Thyroid gland (tissue), 4 donors: ENCODE measurements at places on chromosomes 11 and 22. TPM values are rescaled to one million over a fixed set of nuclear protein-coding genes. Genes with fewer than 3 reads are reported as not detected.

GRCh38 chr22:42279425-42280020 is 9.1 kb upstream of the TCF20 start:
- H3K27ac ChIP-seq, result no peak overlapping the region
- H3K27me3 ChIP-seq, result no peaks in the 10 kb centered on the region
- peaks cover 4% of the 10 kb centered on the region for H3K4me1 ChIP-seq
- no peaks in the 10 kb centered on the region for H3K36me3 ChIP-seq

- H3K27ac ChIP-seq, result no peak overlapping the region
- H3K4me1 ChIP-seq, result peaks cover 14% of the 10 kb centered on the region
- H3K36me3 ChIP-seq, result no peaks in the 10 kb centered on the region
- no peak for DNase-seq
- H3K27me3 ChIP-seq, result no peaks in the 10 kb centered on the region
Observed at GRCh38 chr11:88398791-88399570, 61.4 kb upstream of the CTSC start.

DNA sequence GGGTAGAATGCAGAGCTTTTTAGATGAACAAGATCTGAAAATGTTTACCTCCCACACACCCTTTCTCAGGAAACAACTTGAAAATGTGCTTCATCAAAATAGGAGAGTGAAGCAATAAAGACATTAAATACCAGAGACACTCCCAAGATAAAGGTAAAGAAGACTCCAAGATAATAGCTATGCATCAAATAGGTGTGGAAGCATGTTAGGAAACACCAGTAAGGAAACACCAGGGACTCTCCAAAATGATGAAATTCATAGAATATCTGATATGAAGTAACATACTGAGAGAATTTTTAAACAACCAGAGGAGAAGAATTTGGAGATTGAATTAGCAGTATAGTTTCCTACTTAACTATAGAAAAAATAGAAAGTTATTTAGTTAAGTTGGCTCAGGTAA is 57.0 kb downstream of the OR10A6 start:
- no peaks in the 10 kb centered on the region for H3K4me1 ChIP-seq
- no peak overlapping the region for H3K4me3 ChIP-seq
- no peaks in the 10 kb centered on the region for H3K36me3 ChIP-seq
- DNase-seq, result no peak
- H3K27me3 ChIP-seq, result no peaks in the 10 kb centered on the region

Gene DCDC1
- 4.4 TPM for total RNA-seq

- H3K27ac ChIP-seq, result no peak overlapping the region
- H3K36me3 ChIP-seq, result no peaks in the 10 kb centered on the region
- H3K4me3 ChIP-seq, result no peak overlapping the region
Observed at GRCh38 chr22:48651981-48652538, 1175.6 kb downstream of the BRD1 start.

Gene MFRP
- not detected for total RNA-seq

Gene MMP3
- 1.2 TPM for total RNA-seq

GRCh38 chr11:3050386-3051195 is 6.6 kb downstream of the CARS1 start:
- peaks cover 4% of the 10 kb centered on the region for H3K36me3 ChIP-seq
- H3K4me3 ChIP-seq, result no peak overlapping the region
- H3K27me3 ChIP-seq, result no peaks in the 10 kb centered on the region
- peaks cover 36% of the 10 kb centered on the region for H3K4me1 ChIP-seq
- no peak for DNase-seq

Gene MUC6
- total RNA-seq, result not detected

DNA sequence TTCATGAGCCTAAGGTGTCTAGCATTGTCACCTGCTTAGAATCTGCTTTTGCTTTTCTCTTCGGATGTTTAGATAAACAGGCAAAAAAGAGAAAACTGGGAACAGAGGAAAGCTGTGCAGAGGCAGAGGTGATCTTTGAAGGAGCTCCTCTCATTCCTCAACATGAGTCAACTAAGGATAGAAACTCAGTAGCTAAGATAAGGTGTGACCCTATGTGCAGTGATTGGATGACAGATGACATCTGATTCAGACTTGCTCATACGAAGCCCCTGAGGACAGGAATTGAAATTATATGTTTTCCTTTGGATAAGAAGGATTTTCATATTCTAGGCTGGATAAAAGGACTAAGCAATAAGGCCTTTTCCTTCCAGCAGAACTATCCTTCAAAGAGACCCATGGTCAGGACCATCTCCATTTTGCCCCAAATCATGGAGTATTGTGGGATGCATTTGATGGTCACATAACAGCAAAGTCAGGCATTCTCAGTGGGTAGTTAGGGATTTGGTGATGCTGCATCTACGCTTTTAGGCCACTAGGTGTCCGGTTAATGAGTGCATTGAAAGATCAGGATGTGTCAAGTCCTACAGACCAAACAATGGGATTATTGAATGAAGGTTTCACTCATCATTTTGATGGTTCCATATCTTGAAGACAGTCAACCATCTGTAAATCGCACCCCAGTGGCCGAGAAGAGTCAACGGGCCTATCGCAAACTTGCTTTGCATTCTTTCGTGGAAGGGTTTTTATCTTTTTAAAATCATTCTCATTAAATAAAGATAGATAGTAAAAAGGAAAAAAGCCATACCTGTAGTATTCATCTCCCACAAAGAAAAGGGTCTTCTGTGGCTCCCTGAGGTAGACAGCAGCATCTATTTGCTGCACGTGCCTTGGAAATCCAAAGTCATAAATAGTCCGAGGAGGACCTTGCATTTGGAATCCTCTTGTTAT is 32.2 kb downstream of the MMP20 start:
- H3K36me3 ChIP-seq, result no peaks in the 10 kb centered on the region
- H3K27ac ChIP-seq, result no peak overlapping the region
- no peak for DNase-seq
- H3K27me3 ChIP-seq, result no peaks in the 10 kb centered on the region
- H3K4me1 ChIP-seq, result no peaks in the 10 kb centered on the region

DNA sequence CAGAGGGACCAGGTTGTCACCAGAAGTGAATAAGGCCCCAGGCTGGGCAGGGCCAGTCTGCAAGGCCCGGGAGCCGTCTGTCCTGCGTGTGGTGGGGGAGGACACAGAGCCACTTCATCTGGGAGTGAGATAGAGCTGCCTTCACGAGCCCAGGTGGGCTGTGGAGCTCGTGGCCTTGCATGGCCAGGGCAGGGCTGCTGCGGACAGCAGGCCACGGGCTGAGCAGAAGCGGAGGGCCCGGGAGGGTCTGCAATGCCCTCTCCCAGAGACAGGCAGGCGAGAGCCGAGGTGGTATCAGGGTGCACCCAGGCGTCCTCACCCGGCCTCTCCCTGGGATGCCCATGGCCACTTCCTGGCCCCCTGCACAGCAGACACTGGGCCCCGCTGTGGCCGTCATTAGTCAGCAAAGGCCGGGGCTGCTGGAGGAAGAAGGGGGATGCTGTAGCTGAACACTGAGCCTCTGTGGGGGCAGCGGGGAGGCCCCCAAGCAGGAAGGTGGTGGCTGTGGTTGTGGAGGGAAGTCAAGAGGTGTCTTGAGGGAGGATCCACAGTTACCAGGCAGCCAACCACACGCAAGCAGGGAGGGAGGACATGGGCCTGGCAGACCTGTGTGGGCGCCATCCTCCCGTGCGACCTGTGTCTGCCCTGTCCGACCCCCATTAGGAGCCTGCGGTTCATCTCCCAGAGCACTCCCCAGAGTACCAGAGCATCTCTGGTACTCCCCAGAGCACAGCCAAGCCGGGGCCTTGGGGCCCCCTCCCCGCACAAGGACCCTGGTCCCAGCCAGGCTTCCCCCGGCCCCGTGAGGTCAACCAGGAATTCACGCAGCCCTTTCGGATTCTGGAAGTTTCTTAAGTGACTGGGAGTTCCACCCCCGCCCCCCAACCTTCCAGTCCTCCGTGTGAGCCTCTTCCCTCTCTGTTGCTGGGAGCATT is 1109.5 kb downstream of the BRD1 start:
- no peaks in the 10 kb centered on the region for H3K4me1 ChIP-seq
- no peaks in the 10 kb centered on the region for H3K27me3 ChIP-seq
- no peak for DNase-seq
- H3K36me3 ChIP-seq, result no peaks in the 10 kb centered on the region
- H3K4me3 ChIP-seq, result no peak overlapping the region

- H3K27ac ChIP-seq, result no peak overlapping the region
- no peaks in the 10 kb centered on the region for H3K36me3 ChIP-seq
- no peak overlapping the region for H3K4me3 ChIP-seq
- no peaks in the 10 kb centered on the region for H3K4me1 ChIP-seq
- no peak for DNase-seq
Observed at GRCh38 chr11:119664063-119664572, 64.9 kb downstream of the NECTIN1 start.

DNA sequence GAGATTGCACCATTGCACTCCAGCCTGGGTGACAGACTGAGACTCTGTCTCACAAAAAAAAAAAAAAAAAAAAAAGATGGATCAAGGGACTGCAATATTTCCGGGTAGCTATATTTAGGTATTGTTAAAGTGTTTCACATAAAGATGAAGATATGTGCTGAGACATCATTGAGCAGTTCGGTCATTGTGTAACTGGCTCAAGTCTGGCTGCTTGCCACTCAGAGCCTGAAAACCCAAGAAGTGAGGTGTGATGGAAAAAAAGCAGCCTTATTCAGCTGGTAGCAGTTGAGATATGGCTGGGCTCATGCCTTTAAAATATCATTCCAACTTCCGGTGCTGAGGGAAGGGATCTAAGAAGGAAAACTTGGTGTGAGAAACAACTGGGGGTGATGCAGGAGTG is 46.9 kb downstream of the LUZP2 start:
- H3K4me1 ChIP-seq, result no peaks in the 10 kb centered on the region
- H3K27me3 ChIP-seq, result no peaks in the 10 kb centered on the region
- H3K4me3 ChIP-seq, result no peak overlapping the region
- no peak for DNase-seq
- no peaks in the 10 kb centered on the region for H3K36me3 ChIP-seq

Gene MAFF
- total RNA-seq, result 30.1 TPM

- H3K4me3 ChIP-seq, result no peak overlapping the region
- no peaks in the 10 kb centered on the region for H3K36me3 ChIP-seq
- no peaks in the 10 kb centered on the region for H3K27me3 ChIP-seq
- no peaks in the 10 kb centered on the region for H3K4me1 ChIP-seq
- DNase-seq, result no peak
- no peak overlapping the region for H3K27ac ChIP-seq
Observed at GRCh38 chr11:22044126-22044525, 148.8 kb upstream of the ANO5 start.

- H3K4me3 ChIP-seq, result no peak overlapping the region
- no peaks in the 10 kb centered on the region for H3K36me3 ChIP-seq
- no peaks in the 10 kb centered on the region for H3K4me1 ChIP-seq
Observed at GRCh38 chr11:68970921-68971636, 9.7 kb downstream of the MRGPRD start.

- DNase-seq, result peak; percentile 90
- peak overlapping the region; percentile 87 for H3K27ac ChIP-seq
- H3K27me3 ChIP-seq, result no peaks in the 10 kb centered on the region
- peaks cover 9% of the 10 kb centered on the region for H3K36me3 ChIP-seq
- peaks cover 18% of the 10 kb centered on the region for H3K4me1 ChIP-seq
Observed at GRCh38 chr22:20130731-20131596, 640 bp upstream of the ZDHHC8 start.

DNA sequence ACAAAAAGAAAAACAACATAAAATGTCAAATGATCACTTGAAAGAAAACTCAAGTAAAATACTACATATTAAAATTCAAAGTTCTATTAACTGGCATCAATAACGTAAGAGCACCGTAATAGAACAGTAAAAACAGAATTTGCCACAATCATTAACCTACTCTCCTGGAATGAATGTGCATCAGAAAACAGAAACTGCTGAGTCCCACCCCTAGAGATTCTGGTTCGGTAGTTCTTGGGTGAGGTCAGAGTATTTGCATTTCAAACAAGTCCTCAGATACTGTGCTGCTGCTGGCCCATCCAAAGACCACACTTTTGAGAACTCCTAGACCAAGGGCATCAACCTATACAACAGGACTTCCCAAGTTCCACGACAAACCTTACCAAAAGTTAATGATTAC is 23.5 kb downstream of the PITPNB start:
- peaks cover 44% of the 10 kb centered on the region for H3K36me3 ChIP-seq
- H3K4me1 ChIP-seq, result no peaks in the 10 kb centered on the region
- DNase-seq, result no peak
- no peak overlapping the region for H3K27ac ChIP-seq

Gene ACP2
- 98.5 TPM for total RNA-seq

GRCh38 chr11:75205564-75206020 is 35.0 kb upstream of the TPBGL start:
- no peak overlapping the region for H3K4me3 ChIP-seq
- no peak for DNase-seq
- H3K36me3 ChIP-seq, result no peaks in the 10 kb centered on the region
- H3K4me1 ChIP-seq, result no peaks in the 10 kb centered on the region

DNA sequence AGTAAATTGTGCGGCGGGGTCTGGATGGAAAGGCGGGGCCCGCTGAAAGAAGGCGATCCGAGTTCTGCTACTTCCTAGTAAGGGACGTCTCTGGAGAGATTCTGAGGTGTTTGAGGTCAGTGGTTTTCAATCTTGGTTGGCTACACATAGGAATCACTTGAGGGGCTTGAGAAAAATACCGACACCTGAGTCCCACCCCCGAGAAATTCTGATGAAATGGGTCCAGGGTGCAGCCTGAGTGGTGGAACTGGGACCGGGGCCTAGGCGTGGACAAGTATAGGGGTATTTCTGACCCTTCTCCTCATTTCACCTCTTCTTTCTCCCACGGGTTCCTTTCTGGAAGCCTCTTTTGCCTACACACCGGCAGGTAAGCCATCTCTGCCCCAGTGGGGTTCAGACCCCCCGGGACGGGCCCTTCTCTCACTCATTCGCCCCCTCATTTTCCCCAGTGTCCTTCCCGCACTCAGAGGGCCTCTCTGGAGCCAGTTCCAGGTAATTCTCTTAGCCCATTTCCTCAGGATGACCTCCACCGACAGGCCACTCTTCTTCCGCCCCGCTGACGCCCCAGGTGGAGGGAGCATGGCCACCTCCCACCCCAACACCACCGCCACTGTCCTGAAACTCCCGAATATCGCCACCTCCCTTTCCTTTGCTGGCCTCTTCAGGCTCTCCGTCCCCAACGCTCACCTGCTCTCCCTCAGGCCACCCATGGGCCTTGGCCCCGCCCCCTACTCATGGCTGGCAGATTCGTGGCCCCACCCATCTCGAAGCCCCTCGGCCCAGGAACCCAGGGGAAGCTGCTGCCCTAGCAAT is 11.8 kb downstream of the ROBO3 start:
- no peak for DNase-seq
- no peak overlapping the region for H3K4me3 ChIP-seq
- peaks cover 22% of the 10 kb centered on the region for H3K4me1 ChIP-seq

Gene IL17REL
- total RNA-seq, result not detected

DNA sequence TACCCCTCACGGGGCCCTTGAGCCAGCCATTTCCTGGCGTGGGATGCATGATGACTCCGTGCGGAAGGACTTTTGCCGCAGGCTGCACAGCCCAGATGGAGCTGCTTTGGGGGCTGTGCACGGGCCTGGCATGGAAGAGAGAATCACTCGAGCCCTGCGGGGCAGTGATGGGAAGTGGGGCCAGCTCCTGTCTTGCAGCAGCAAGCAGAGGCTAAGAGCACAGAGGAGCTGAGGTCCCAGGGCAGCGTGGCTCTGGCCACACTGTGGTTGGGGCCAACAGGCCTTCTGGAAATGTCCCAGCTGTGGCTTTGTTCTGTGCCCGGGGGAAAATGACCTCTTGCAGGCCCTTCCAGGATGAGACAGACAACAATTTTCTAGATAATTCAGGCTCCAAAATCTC is 92.7 kb upstream of the TIMP3 start:
- H3K4me3 ChIP-seq, result no peak overlapping the region
- no peak for DNase-seq
- H3K4me1 ChIP-seq, result no peaks in the 10 kb centered on the region
- no peaks in the 10 kb centered on the region for H3K27me3 ChIP-seq
- no peaks in the 10 kb centered on the region for H3K36me3 ChIP-seq

- peaks cover 10% of the 10 kb centered on the region for H3K4me1 ChIP-seq
- H3K4me3 ChIP-seq, result no peak overlapping the region
- DNase-seq, result no peak
- peak overlapping the region; percentile 88 for H3K27ac ChIP-seq
Observed at GRCh38 chr11:75352588-75353206, 1.2 kb upstream of the ARRB1 start.
